ENCODE measurements at places on chromosomes 13 and 19. TPM values are rescaled to one million over a fixed set of nuclear protein-coding genes. Genes with fewer than 3 reads are reported as not detected.

DNA sequence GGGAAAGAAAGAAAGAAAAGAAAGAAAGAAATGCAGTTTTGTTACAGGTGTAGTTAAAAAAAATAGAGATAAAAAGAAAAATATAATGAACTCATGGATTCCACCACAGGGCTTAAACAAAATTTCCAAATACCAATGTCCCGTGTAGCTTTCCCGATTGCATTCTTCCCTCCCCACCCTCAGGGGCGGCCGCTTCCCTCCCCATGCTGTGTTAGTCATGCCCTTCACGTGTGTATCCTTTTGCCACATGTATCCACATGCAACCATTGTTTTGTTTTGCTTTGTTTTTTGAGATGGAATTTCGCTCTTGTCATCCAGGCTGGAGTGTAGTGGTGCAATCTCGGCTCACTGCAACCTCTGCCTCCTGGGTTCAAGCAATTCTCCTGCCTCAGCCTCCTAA, 3.6 kb upstream of the KMT5C start:
- DNase-seq: no peak

DNA sequence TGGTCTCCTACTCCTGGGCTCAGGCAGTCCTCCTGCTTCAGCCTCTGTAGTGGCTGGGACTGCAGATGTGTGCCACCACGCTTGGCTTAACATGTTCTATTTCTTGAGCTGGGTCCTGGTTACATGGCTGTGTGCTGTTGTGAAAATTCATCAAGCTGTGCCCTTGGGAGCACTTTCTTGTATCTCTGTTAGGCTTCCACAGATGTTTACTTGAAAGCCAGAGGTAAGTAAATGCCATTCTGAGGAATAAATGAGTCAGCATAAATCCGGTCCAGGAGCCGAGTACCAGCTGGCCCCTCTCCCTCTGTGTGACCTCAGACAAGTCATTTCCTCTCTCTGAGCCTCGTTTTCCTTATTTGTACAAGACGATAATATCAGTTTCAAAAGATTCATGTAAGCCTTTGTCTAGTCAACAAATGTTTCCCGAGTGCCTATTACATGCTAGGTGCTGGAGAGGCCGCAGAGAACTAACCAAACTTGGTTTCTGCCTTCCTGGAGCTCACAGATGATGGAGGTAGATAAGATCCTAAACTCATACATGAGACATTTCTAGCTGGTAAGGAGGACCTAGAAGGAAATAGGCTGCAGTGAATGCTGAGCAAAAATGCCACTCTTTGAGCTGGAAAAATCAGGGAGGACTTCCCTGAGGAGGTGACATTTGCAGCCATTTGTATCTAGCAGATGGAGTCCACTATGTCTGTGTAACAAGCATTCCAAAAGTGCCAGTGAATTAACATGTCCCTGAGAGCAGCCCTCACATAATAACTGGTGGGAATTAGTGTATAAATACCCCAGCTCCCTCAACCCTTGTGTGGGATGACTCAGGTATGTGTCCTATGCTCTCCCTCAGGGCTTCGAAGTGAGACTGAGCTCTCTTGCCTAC, 2.7 kb upstream of the RASAL3 start:
- DNase-seq: no peak

DNA sequence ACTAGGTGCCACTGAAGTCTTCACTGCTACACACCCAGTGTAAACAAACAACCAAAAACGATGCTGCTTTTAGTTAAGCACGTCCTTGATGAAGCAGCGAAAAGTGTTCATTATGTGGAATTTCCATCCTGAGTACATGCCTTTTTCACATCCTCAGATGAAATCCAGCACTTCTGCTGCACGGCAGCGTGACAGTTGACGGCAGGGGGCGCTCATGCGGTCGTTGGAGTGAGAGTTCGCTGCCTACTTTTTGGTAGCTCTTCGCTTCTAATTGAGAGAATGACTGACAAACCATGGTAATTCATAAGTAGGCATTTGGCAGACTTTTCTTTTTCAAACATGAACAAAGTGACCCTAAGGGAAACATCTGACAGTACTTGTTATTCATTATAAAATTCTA, 1124.9 kb downstream of the EFNB2 start:
- DNase-seq: peak; percentile 45

GRCh38 chr19:31415322-31415721, 66.1 kb upstream of the TSHZ3 start:
- DNase-seq: no peak

GRCh38 chr19:2278459-2279158, 3.4 kb downstream of the PEAK3 start:
- no peak for DNase-seq

DNA sequence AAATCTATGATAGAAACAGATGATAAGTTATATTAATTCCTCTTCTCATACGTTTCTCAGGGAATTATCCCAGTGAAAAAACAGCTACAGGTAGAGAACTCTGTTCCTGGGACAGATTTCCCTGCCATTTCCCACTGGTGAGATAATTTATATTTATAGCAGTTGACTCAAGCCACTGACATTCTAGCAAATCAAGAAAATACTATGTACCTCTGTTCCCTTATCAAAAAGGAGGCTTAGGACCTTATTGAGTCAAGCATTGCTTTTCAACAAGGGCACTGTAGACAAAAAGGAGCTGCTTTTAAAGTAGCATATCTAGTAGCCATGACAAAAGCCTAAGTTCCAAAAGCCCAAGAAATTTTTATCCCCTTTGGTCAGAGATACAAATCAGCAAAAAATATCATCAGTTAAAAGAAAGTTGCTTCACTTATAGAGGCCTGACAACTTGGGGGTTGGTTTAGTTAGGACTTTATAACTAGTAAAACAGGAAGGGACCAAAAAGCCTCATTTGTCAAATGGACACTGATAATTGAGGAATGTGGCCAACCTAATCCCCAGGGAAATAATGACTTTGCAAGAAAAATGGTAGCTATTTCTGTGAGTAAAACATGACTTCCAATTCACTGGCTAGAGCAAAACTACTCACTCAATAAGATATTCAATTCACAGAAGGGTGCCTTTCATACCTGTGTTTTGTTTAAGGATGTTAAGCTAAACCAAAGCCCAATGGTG, 652.5 kb downstream of the SLITRK1 start:
- no peak for DNase-seq

- DNase-seq: peak; percentile 43
Measured at GRCh38 chr19:48887861-48888612, 10.5 kb downstream of the TULP2 start.

GRCh38 chr13:95185311-95185710, 115.9 kb downstream of the ABCC4 start:
- DNase-seq: no peak

GRCh38 chr13:76466043-76466442, 420.2 kb downstream of the KCTD12 start:
- no peak for DNase-seq

GRCh38 chr13:110808138-110808537, 94.6 kb downstream of the ING1 start:
- DNase-seq: no peak

MEF2B gene
- 0.31 TPM for polyA plus RNA-seq

- no peak for DNase-seq
Measured at GRCh38 chr19:1210227-1210538, 4.6 kb downstream of the STK11 start.

DNA sequence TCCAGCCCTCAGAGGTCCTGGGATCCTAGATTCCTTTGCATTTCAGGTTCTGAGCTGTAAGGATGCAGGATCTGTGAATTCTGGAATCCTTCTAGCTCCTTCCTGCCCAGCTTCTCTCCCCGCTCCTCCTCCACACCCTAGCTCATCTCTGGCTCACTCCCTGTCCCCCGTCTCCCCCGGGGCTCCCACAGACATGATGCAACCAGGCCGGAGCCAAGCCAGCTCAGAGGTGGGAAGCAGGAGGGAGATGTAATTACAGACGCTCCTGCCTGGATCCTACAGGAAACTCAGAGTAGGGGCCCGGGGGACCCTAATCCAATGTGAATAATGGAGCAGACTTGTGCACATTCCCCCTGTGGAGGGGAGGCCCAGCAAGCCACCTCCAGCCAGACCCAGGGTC, 4.5 kb downstream of the GNG8 start:
- DNase-seq: no peak

GRCh38 chr13:32246468-32246867, 68.7 kb downstream of the ZAR1L start:
- peak; percentile 69 for DNase-seq

ALG11 gene
- 17.4 TPM for polyA plus RNA-seq

Data from A549 (cell line).